ENCODE measurements at places on chromosomes 2 and 18. TPM values are rescaled to one million over a fixed set of nuclear protein-coding genes. Genes with fewer than 3 reads are reported as not detected.

IL36A gene
- not detected for total RNA-seq

PID1 gene
- total RNA-seq = 32.1 TPM

GRCh38 chr18:41075212-41075611 lies 879.8 kb upstream of the PIK3C3 start:
- H3K4me1 ChIP-seq = no peaks in the 10 kb centered on the region
- DNase-seq = no peak
- H3K27ac ChIP-seq = no peak overlapping the region
- no peaks in the 10 kb centered on the region for H3K27me3 ChIP-seq
- H3K4me3 ChIP-seq = no peak overlapping the region
- H3K36me3 ChIP-seq = no peaks in the 10 kb centered on the region

GRCh38 chr2:169815849-169816248 lies 8.9 kb downstream of the METTL5 start:
- H3K4me3 ChIP-seq = no peak overlapping the region
- DNase-seq = no peak
- no peaks in the 10 kb centered on the region for H3K4me1 ChIP-seq
- no peak overlapping the region for H3K27ac ChIP-seq
- no peaks in the 10 kb centered on the region for H3K27me3 ChIP-seq
- no peaks in the 10 kb centered on the region for H3K36me3 ChIP-seq

LINC00305 gene
- not detected for total RNA-seq

- peak; percentile 57 for DNase-seq
- no peaks in the 10 kb centered on the region for H3K4me1 ChIP-seq
- no peak overlapping the region for H3K27ac ChIP-seq
These were observed 210.5 kb upstream of the GATA6 start for GRCh38 chr18:21958707-21959450.

GRCh38 chr2:49973917-49974368 lies 819.6 kb upstream of the FSHR start:
- no peaks in the 10 kb centered on the region for H3K27me3 ChIP-seq
- peaks cover 2% of the 10 kb centered on the region for H3K4me1 ChIP-seq
- no peak overlapping the region for H3K27ac ChIP-seq
- H3K4me3 ChIP-seq = peak overlapping the region; percentile 2

AP1S3 gene
- total RNA-seq = 1.0 TPM

GRCh38 chr18:63207143-63207790 lies 112.3 kb downstream of the BCL2 start:
- no peaks in the 10 kb centered on the region for H3K27me3 ChIP-seq
- no peak overlapping the region for H3K4me3 ChIP-seq
- no peak for DNase-seq
- peaks cover 6% of the 10 kb centered on the region for H3K4me1 ChIP-seq
- no peaks in the 10 kb centered on the region for H3K36me3 ChIP-seq

- no peak for DNase-seq
- no peaks in the 10 kb centered on the region for H3K4me1 ChIP-seq
- no peak overlapping the region for H3K4me3 ChIP-seq
- no peaks in the 10 kb centered on the region for H3K27me3 ChIP-seq
These were observed 37.6 kb downstream of the ABCB11 start for GRCh38 chr2:168993538-168993937.

DNA sequence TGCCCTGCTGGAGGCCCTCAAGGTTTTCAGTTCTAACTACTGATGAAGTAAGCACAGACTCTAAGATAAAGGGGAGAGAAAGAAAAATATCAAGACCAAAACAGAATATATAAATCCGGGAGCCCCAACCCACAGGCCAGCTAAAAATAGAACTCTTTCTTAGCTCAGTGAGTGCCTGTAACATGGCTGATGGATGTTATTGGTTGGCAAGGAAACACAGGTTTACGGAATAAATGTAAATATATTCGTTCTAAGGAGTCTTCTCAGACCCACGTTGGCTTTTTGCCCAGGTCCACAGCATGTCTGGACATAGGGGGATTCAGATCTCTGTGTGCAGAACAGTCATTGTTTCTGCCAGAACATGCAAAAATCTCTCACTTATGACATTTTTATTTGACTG lies 139.0 kb upstream of the SERPINE2 start:
- H3K4me3 ChIP-seq = no peak overlapping the region
- H3K36me3 ChIP-seq = no peaks in the 10 kb centered on the region
- H3K4me1 ChIP-seq = peaks cover 2% of the 10 kb centered on the region
- no peak for DNase-seq
- H3K27ac ChIP-seq = no peak overlapping the region

GRCh38 chr2:113245276-113245711 lies 33.4 kb downstream of the PAX8 start:
- H3K4me3 ChIP-seq = no peak overlapping the region
- peaks cover 6% of the 10 kb centered on the region for H3K4me1 ChIP-seq
- no peaks in the 10 kb centered on the region for H3K27me3 ChIP-seq
- no peak for DNase-seq
- H3K36me3 ChIP-seq = no peaks in the 10 kb centered on the region

C2orf72 gene
- 0.18 TPM for total RNA-seq

CEBPZ gene
- 52.1 TPM for total RNA-seq

DAPL1 gene
- total RNA-seq = 1.6 TPM

GRCh38 chr2:25825238-25825637 lies 53.0 kb downstream of the ASXL2 start:
- no peak overlapping the region for H3K4me3 ChIP-seq
- no peaks in the 10 kb centered on the region for H3K27me3 ChIP-seq
- DNase-seq = no peak
- H3K36me3 ChIP-seq = no peaks in the 10 kb centered on the region
- H3K4me1 ChIP-seq = peaks cover 3% of the 10 kb centered on the region

DNA sequence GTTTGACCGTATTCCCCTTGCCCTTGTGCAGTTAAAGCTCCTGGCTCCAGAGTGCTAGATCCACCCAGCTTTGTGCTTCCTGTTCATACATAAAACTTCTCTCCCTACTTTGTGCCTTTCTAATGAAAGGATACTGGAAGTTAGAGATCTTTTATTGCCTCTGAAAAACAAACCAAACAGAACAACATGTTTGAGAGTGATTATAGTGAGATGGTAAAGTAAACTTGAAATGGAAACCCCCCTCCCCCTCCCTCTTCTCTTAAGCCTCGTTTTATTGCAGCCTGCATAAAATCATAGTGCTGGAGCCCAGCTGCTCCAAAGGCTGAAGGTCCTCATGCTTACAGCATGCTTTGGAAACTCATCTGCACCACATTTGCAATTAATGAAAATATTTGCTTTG lies 125.1 kb downstream of the TANC1 start:
- DNase-seq = no peak
- no peaks in the 10 kb centered on the region for H3K36me3 ChIP-seq
- no peak overlapping the region for H3K4me3 ChIP-seq
- no peak overlapping the region for H3K27ac ChIP-seq

DNA sequence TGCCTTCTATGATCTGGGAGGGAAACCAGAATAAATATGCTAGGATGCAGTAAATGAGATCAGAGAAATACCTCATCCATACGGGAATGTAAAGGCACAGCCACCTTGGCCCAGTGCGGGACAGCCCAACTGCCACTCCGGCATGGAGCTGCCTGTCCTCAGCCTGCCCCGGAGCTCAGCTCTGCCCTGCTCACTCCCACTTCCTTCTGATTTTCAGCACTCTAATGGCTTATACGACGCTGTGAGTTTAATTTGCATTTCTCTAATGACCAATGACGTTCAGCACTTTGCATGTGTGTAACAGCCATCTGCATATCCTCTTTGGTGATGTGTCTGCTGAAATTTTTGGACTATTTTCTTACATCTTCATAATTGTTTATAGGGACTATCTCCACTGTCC lies 172.5 kb upstream of the RAB6C start:
- no peak overlapping the region for H3K27ac ChIP-seq
- H3K4me1 ChIP-seq = no peaks in the 10 kb centered on the region
- H3K27me3 ChIP-seq = no peaks in the 10 kb centered on the region
- no peak overlapping the region for H3K4me3 ChIP-seq
- H3K36me3 ChIP-seq = no peaks in the 10 kb centered on the region

DNA sequence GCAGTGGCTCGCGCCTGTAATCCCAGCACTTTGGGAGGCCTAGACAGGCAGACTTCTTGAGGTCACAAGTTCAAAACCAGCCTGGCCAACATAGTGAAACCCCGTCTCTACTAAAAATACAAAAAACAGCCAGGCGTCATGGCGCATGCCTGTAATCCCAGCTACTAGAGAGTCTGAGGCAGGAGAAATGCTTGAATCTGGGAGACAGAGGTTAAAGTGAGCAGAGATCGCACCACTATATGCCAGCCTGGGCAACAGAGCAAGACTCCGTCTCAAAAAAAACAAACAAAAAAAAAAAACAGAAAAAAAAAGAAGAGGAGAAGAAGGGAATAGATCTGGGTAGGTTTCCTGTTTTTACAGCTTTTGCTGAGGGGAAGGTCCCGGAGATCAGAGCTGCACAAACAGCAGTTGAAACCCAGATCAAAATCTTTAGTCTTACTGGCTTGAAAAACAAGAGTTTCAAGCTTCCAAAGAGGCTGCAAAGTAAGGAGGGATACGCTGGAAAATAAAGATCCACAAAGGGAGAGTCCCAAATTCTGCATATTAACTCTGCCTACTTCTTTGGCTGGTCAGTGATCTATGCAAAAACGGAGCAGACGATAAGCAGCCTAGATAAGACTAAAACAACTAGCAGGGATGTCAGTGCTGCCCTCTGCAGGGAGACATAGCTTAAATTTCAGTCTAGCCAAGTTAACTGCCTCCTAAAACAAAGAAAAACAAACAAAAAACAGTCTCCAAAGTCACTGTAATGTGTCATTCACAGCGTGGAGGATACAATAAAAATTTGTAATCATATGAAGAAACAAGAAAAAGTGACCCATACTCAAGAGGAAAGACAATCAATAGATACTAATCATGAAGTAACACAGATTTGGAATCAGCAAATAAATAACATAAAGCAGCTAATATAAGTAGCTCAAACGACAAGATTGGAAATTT lies 74.1 kb downstream of the TLK1 start:
- H3K27me3 ChIP-seq = no peaks in the 10 kb centered on the region
- H3K4me3 ChIP-seq = no peak overlapping the region
- peaks cover 1% of the 10 kb centered on the region for H3K4me1 ChIP-seq

- H3K4me3 ChIP-seq = no peak overlapping the region
- DNase-seq = no peak
- H3K36me3 ChIP-seq = no peaks in the 10 kb centered on the region
- H3K27ac ChIP-seq = no peak overlapping the region
These were observed 17.0 kb upstream of the ANKRD44 start for GRCh38 chr2:197327472-197328098.

DNAJC5G gene
- not detected for total RNA-seq

COL4A4 gene
- 2.1 TPM for total RNA-seq

DNA sequence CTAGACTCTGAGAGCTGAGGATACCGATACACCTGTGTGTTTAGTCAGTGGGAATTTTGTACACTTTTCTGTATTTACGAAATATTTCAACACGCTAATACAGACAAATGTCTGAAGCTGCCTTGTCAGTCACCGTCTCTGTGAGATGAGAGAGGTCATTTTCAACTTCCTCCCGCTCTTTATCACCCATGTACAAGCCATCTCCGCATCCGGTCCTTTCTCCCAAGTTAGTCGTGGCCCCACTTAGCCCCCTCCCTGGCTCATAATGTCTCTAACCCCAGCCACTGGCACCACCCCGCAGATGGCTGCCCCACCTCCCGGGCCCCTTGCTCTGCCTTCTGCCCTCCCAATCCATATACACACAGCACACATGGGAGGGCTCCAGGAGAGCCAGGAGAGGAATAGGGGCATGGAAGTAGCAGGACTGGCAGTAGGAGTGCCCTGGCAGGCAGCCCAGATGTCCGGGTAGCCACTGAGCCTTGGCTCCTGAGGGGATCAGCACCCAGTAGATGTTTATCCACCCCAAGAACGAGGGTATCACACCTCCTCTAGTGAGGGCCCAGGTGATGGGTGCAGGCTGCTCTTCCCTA lies 2.0 kb upstream of the RUFY4 start:
- H3K36me3 ChIP-seq = no peaks in the 10 kb centered on the region
- no peaks in the 10 kb centered on the region for H3K27me3 ChIP-seq
- peaks cover 2% of the 10 kb centered on the region for H3K4me1 ChIP-seq
- DNase-seq = no peak
- no peak overlapping the region for H3K27ac ChIP-seq
- no peak overlapping the region for H3K4me3 ChIP-seq

- no peaks in the 10 kb centered on the region for H3K36me3 ChIP-seq
- no peak overlapping the region for H3K27ac ChIP-seq
- no peaks in the 10 kb centered on the region for H3K27me3 ChIP-seq
These were observed 878.3 kb downstream of the TDRD15 start for GRCh38 chr2:22002066-22002465.

DNA sequence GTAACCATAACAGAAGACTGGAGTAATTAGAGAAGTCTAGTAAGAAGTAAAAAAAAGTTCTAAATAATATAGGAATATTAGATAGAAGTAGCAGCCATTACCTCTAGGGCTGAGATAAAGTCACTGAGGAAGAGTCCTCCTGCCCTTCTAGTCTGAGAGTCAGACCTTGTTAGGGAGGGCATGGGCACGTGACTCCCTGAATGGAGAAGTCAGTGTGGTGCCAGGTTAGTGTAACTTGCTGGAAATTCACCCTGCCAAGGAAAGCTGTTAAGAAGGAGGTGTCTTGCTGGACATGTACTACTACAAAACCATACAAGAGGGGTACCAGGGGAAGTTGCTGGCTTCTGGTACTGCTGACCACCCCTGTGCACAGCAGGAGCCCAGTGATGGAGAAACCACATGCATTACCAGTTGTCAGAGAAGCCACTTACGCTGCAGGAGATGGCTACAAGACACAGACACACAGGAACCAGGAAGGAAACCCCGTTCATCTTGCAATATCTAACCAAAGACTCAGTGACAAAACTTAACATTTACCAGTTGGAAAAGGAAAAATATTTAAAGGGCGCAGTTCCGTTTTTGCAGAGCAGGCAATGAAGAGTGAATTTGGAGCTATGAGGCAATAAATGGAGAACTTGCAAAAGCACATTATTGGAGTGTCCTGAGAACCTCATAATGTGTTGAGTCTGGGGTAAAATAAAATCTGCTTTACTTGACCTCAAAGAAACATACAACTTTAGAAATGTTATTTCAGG lies 77.2 kb upstream of the TLK1 start:
- no peaks in the 10 kb centered on the region for H3K4me1 ChIP-seq
- H3K4me3 ChIP-seq = no peak overlapping the region
- H3K36me3 ChIP-seq = no peaks in the 10 kb centered on the region
- no peak overlapping the region for H3K27ac ChIP-seq

CAPN14 gene
- not detected for total RNA-seq

- H3K27ac ChIP-seq = no peak overlapping the region
- DNase-seq = no peak
- H3K36me3 ChIP-seq = no peaks in the 10 kb centered on the region
- H3K4me3 ChIP-seq = no peak overlapping the region
- H3K4me1 ChIP-seq = peaks cover 1% of the 10 kb centered on the region
These were observed 1.9 kb upstream of the SH3BP4 start for GRCh38 chr2:234949762-234950434.

GRCh38 chr2:148721991-148722777 lies 77.6 kb downstream of the EPC2 start:
- no peak overlapping the region for H3K4me3 ChIP-seq
- no peak overlapping the region for H3K27ac ChIP-seq
- H3K4me1 ChIP-seq = peaks cover 11% of the 10 kb centered on the region
- no peaks in the 10 kb centered on the region for H3K36me3 ChIP-seq
- no peak for DNase-seq

- no peak overlapping the region for H3K27ac ChIP-seq
- DNase-seq = no peak
- H3K4me1 ChIP-seq = no peaks in the 10 kb centered on the region
- H3K27me3 ChIP-seq = no peaks in the 10 kb centered on the region
- no peaks in the 10 kb centered on the region for H3K36me3 ChIP-seq
- no peak overlapping the region for H3K4me3 ChIP-seq
These were observed 20.4 kb upstream of the DOK6 start for GRCh38 chr18:69380324-69380723.

GRCh38 chr2:207037896-207038295 lies 98.6 kb downstream of the CPO start:
- no peaks in the 10 kb centered on the region for H3K4me1 ChIP-seq
- no peak overlapping the region for H3K27ac ChIP-seq
- H3K4me3 ChIP-seq = no peak overlapping the region
- H3K36me3 ChIP-seq = no peaks in the 10 kb centered on the region
- DNase-seq = no peak

- no peak overlapping the region for H3K27ac ChIP-seq
- no peak overlapping the region for H3K4me3 ChIP-seq
- no peak for DNase-seq
These were observed 125.8 kb downstream of the VWC2L start for GRCh38 chr2:214536625-214537024.

Data from ovary (tissue), 10 donors.